Caki2 (cell line): ENCODE measurements at places on chromosomes 12 and 14.

DNA sequence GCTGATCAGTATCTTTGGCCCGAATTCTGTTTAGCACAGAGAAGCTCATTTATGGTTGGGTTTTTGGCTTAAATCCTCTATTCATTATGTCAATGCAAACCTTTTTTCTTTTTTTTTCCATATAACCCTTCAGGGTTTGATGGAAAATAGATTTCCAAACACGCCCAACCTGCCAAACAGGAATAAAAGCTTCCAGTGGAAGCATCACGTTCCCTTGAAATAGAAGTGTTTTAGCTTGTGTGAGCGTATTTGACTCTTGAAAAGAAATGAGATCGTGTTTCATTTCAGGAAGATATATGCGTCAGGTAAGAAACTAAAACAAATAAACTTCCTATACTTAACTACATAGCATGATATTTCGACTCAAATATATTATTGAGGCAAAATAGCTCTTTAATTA lies at the start of gene PIK3C2G:
Gene PIK3C2G (plus strand): TSS at position 246 of the 400 bp plus-strand sequence. CDS start 20,564 bp downstream, outside the sequence.
- DNase-seq, result no peak

- DNase-seq, result no peak
Observed at GRCh38 chr12:125310461-125310860, 245.2 kb downstream of the AACS start.

GRCh38 chr14:91985521-91986255 lies 38.2 kb upstream of the FBLN5 start:
- no peak for DNase-seq

DNA sequence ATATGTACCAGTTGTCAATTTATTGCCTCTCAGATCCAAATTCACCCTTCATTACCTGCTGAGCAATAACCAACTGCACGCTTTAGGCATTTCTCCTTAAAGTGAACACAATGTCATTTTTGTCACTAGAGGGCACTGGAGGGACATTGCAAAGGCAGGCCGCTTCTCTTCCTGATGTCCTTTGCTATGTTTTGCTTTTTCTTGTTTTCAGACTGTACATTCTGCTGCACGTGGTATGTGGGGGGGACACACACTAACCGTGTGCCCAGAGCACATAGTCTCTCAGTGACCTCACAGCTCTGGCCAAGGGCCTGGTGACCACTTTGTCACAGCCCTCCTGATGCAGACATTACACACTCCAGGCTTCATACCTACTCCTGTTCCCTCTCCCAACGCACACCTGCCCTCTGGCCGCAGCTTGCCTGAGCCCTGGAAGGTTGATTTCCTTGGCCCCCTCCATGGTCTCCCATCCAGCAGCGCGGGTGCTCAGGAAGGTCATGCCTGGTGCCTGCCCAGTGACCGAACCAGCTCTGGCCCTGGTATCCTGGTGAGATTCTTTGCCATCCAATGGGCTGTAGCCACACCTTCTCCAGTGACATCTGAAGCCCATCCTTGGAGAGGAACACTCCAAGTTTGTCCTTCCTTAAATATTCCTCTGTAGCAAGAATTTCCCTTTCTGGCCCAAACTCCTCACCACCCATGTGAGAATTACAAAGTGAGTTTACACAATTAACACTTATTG lies 39.9 kb downstream of the MYO1H start:
- DNase-seq, result peak; percentile 22

GRCh38 chr12:64525461-64526160 lies 73.7 kb downstream of the TBK1 start:
- no peak for DNase-seq

DNA sequence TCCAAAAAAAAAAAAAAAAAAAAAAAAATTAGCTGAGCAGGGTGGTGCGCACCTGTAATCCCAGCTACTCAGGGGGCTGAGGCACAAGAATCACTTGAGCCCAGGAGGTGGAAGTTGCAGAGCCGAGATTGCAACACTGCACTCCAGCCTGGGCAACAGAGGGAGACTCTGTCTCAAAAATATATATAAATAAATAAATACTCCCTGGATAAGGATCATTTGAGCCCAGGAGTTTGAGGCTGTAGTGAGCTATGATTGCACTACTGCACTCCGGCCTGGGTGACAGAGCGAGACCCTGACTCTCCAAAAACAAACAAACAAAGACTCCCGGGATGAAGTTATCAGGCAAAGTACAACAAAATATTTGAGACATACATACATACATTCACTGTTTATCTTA lies 3.3 kb upstream of the NAA25 start:
- DNase-seq, result no peak

DNA sequence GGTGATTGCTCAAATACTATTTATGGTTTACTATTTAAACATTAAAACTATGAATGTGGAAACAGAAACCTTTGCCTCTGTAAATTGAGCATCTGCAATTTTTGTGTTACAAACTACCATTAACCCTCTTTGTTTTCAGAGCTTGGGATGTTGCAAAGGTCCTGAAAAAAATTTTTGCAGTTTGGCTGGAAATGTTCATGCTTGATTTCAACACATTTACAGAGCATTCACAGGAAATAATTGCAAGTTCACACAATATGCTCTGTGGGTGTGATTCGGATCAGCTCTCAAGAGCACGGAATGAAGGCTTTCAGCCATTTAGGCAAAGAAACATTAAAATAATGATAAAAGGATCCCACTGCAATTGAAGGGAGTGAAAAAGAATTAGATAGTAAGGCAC lies 232.9 kb downstream of the ATP23 start:
- no peak for DNase-seq

GRCh38 chr14:103806805-103807204 lies 40.6 kb downstream of the PPP1R13B start:
- DNase-seq, result no peak

GRCh38 chr12:21413369-21414277 lies 23.8 kb upstream of the PYROXD1 start:
- no peak for DNase-seq

- DNase-seq, result no peak
Observed at GRCh38 chr14:101959277-101959676, 5.1 kb upstream of the DYNC1H1 start.

DNA sequence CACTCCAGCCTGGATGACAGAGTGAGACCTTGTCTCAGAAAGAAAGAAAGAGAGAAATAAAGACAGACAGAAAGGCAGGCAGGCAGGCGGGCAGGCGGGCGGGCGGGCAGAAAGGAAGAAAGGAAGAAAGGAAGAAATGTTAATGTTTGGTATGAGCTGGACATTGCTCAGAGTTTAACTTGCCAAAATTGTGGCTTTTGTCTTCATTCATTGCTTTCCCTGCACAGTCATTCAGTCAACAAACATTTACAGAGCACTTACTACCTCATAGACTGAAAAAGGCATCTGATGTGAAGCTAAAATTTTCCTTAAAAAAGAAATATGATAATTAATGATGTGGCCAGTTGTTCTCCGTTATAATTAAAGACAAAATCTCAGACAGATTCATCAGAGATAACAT lies 247.1 kb downstream of the SPTSSA start:
- no peak for DNase-seq

DNA sequence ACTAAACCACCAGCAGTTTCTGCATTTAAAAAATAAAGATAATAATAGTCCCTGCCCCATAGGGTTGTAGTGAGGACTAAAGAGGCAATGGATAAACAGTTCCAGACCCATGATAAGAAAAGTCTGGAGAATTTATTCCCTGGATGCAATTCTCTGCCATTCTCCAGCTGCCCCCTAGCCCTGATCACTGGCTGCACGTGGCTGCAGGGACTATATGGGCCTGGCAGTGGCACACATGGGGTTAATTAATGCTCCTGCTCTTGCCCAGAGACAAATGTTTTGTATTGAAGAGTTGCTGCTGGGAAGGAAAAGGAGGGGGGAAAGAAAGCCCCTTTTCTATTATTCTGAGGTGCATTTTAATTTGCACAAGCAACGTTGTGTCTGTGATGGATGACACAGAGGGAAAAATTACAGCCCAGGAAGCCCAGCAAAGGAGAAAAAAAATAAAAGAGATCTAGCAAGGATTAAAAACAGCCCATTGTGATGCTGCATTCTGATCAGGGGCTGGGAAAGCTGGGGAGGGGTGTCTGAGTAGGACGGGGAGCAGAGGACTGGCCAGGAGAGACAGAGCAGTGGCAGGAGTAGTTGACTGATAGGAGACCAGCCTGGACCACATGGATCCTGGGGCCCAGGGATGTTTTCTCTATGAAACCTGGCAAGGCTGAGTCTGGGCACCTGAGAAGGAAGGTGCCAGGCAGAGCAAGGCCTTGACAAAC lies 149.3 kb downstream of the ESRRB start:
- no peak for DNase-seq

GRCh38 chr12:51917746-51918453 lies 10.6 kb downstream of the ACVRL1 start:
- DNase-seq, result no peak

DNA sequence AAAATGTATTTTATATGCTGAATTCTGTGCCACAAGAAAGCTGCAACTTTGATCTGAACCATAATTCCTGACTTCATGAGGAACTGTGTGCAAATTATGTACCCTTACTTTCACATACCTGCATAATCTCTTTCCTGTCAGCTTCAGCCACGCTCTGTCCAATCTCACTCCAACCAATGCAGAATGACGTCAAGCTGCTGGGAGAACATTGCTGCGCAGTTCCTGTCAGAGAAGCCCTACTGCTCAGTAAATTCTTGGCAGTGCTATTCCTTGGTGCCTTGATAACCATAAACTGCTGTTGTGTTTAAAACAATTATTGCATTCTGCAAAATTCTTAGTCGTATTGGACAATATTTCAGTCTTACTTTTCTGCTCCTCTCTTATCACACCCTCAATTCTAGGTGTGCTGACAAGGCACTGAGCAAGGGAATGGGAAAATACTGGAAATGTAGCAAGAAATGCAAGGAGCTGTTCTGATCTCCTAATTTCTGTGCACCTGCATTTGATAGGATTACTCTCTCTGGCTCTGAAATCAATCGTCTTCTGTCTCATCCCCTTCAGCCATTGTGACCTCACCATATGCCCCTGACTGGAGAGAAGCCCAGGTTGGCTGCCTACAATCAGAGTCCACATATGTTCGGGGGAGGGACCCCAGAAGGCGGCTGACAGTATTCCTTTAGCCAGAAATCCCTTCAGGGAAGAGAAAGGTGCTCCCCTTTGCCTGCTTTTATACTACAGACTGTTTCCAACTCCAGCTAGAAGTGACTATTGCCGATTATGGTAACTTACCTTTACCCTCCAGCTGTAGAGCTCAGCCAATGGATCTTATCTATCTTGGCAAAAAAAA lies 274.9 kb upstream of the NOVA1 start:
- DNase-seq, result no peak

DNA sequence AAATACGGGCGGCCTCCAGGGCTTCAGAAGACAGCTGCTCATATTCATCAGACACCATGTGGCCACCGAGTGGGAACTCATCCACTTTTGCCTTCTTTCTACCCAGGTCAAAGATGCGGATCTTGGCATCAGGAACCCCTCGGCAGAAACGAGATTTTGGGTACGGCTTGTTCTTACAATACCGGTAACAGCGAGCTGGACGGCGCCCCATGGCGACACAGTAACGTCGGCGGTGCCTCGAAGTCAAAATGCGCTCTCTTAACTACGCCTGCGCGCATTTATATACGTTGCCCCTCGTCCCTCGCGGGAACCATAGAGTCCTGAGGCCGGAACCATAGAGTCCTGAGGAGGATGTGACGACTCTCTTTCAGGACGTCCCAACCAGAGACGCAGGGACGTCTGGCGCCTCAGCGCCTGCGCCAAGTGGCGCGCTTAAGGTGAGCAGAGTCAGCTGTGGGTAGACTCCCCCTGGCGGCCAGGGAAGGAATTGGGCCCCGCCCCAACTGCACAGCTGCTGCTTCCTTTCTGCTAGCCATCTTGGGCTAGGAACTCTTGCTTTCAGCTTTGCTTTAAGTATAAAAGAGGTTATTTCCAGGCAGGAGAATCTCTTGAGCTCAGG lies at the start of gene RPL10L:
Gene RPL10L (minus strand): TSS at position 256 of the 619 bp plus-strand sequence. CDS start 45 bp downstream, at position 211.
- DNase-seq, result no peak

DNA sequence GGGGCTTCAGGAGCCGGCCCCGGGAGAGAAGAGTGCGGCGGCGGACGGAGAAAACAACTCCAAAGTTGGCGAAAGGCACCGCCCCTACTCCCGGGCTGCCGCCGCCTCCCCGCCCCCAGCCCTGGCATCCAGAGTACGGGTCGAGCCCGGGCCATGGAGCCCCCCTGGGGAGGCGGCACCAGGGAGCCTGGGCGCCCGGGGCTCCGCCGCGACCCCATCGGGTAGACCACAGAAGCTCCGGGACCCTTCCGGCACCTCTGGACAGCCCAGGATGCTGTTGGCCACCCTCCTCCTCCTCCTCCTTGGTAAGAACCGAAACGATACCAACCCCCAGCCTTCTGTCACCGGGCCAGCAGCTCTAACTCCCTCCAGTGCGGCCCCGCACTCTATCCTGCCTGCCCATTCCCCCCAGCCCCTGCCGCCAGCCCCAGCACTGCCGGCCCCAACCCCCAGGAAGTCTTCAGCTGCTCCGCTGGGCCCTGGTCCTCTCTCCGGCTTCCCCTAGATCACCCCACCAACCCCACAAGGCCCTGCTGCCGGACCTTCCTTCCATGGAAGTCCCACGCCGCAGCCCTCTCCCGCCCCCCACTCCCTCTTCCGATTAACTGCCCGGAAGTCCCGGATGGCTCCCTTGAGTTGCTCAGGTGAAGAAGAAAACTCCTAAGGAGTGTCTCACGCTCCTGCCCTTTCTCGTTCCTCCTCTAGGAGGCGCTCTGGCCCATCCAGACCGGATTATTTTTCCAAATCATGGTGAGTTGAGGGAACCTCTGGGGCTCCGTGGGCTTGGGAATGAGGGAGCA lies 693 bp downstream of the LRP10 start:
- peak; percentile 81 for DNase-seq

DNA sequence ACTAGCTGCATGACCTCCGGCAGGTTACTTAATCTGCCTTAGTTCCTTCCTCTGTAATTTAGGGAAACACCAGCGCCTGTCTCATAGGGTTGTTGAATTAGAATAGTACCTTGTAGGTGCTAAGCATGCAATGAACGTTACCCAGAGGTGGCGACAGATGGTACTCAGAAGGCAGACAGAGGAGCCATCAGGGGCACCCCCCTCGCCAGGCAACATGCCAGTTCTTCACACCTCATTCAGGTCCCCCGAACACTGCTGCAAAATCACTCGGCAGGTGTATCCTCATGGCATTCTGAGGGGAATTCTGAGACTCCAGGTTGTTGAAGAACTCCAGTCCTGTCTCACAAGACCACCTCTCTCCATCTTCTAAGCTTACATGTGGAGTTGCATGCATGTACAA lies 10.1 kb downstream of the ISM2 start:
- no peak for DNase-seq

- no peak for DNase-seq
Observed at GRCh38 chr12:3613641-3614395, 122.8 kb downstream of the PRMT8 start.

DNA sequence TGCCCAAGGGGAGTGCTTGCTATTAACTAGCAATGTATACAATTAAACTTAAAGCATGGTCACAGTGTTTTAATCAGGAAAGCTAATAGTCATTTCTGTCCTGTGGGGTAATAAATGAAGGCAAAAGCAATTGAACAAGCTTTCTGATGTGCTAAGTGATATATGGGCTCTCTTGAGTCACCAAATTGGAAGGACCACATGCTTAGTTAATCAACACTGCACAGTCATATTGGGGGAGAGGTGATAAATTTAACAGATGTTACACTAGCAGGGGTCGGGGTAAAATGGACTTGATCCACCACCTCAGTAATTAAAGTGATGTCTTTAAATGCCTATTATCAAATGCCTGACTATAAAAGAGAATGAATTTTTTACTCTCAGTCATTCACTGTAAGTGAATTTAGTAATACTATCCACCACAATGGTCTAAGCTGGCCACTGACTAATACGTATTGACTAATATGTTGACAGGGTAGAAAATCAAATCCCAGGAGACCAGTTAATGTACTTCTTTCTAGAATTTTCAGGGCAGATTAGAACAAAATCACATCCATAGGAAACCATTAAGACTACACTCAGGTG lies 736.3 kb downstream of the RPS29 start:
- no peak for DNase-seq

GRCh38 chr12:121330692-121331091 lies 21.5 kb downstream of the ANAPC5 start:
- DNase-seq, result no peak
